NCI-H1417 (cell line): ENCODE measurements at places on chromosomes 4 and X.

- no peak for DNase-seq
Measured at GRCh38 chr4:41144812-41145211, 69.5 kb downstream of the APBB2 start.

DNA sequence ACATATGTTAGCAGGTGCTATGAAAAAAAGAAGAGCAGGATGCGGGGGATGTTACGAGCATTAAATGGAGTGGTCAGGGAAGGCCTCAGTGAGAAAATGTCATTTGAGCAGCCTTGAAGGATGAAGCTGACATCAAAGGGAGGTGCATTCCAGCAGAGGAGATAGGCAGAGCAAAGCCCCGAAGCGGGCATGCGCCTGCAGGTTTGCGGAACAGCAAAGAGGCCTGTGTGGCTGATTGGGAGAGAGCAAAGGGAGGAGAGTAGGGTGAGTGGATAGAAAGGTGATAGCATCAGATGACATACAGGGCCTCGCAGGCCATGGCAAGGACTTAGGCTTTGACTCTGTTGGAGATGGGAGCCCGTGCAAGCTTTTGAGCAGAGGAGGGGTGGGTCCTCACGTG, 95.4 kb upstream of the GPR50 start:
- DNase-seq: no peak

GRCh38 chrX:39439906-39440798, 638.9 kb downstream of the MID1IP1 start:
- DNase-seq: no peak

DNA sequence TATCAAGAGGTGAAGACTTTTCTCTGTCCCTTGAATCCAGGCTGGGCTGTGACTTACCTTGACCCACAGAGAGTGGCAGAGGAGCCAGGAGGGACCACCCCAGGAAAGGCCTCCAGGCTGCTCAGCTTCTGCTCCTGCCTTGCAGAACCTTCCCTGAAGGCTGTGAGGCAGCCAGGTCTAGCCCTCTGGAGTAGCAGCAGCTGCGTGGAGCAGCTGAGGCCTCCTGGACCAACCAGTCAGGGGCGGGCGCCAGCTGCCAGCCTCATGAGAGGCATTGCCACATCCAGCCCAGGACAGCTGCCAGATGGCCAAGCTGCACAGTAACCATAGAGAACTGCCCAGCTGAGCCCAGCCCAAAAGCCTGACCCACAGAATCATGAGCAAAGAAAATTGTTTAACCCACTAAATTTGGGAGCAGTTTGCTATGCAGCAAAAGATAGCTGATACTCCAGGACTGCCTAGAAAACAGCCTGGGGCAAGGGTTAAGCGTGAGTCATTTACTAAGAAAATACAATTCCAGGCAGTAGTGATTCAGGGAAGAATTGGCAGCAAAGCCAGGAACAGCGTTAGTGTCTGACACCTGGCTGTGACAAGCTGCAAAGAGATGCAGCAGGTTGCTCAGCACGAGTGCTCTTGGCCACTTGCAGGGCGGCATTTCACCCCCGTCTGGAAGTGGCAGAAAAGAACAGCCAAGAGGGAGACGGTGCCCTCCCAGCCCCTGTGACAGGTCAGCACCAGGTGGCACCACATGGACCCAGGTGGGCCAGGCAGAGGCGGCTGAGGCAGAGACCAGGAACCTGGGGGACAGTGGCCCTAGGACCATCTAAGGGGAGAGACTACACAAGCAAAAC, 14.7 kb upstream of the PDE6B start:
- peak; percentile 35 for DNase-seq

- DNase-seq: no peak
Measured at GRCh38 chr4:120801137-120801758, 121.3 kb downstream of the PRDM5 start.

GRCh38 chr4:172708184-172708583, 460.4 kb upstream of the GALNT7 start:
- DNase-seq: no peak

GRCh38 chr4:71396382-71396781, 57.6 kb downstream of the SLC4A4 start:
- no peak for DNase-seq

GRCh38 chr4:117957571-117957970, 76.7 kb upstream of the NDST3 start:
- no peak for DNase-seq

- DNase-seq: no peak
Measured at GRCh38 chr4:119313237-119313636, 8.7 kb downstream of the FABP2 start.

DNA sequence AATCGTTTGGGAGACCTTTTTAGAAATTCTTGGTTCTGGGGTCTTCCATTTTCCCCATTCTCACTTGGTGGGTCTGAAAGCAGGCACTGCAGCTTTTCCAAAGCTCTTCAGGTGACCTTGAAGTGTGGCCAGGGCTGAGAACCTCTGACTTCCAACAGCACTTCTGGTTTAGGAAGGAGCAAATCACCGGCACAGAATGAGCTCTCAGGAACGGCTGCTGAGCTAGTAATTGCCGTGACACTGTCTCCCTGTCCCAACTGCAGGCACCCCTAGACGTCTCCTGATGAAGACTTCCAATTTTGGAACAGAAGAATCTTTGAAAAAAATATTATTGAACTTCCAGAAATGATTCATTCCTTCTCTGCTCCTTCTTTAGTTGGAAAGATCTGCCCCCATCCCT, 31.3 kb downstream of the CD38 start:
- DNase-seq: no peak

GRCh38 chrX:154724993-154725756, 25.7 kb downstream of the GAB3 start:
- no peak for DNase-seq

DNA sequence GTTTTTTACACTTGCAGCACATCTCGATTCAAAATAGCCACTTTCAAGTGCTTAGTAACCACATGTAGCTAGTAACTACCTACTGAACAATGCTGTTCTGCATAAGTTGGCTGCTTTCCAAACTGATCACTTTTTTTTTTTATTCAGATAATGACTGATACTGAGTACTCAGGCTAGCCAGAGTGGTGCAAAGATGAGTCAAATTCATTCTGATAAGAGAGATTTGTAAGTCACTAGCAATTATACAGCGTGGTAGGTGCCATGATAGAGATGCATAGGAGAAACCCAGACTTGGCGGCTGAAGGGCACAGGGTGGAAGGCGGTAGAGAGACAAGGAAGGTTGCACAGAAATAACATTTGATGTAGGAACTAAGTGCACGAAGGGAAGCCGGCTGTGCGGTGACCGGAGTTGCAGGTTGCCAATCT, 357 bp upstream of the IGBP1 start:
- no peak for DNase-seq

DNA sequence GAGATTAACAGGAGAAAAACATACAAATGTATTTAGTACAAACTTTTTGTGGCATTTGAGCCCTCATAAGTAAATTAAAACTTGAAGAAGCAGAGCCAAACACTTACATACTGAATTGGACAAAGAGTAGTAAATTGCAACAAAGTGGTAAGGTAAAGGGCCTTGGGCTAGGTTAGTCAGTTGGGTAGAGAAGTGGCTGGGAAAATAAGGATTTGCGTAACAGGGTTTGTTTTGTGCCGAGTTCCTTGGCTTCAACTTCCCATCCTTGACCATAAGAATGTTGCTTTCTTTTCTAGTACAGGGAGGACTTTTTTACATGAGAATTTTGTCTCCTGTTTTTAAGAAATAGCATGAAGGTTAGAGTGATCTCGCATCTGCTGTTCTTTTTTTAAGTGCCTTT, 33.3 kb upstream of the DSPP start:
- no peak for DNase-seq

GRCh38 chr4:156538651-156539257, 432.8 kb downstream of the PDGFC start:
- DNase-seq: no peak

DNA sequence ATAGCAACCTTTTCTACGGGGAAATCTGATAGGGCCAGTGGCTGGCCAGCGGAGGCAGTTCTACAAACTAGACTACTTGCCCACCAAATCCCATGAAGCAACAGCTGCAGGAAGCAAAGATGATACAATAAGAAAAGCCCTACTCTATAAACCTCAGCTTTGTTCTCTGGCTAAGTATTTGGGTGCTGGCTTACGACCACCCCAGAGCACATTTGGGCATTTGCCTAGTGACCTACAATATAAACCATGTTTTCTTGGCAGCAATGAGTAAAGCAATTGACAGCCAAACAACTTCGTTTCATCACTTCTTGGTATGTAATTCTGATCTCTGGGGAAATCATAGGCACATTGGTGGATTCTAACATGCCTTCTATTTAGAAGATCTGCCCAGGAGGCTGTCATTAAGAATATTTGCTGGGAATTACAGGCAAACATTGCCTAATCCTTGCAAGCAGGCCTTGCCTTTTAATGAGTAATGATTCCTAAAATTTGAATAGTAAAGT, 7.5 kb upstream of the LHFPL1 start:
- DNase-seq: no peak

DNA sequence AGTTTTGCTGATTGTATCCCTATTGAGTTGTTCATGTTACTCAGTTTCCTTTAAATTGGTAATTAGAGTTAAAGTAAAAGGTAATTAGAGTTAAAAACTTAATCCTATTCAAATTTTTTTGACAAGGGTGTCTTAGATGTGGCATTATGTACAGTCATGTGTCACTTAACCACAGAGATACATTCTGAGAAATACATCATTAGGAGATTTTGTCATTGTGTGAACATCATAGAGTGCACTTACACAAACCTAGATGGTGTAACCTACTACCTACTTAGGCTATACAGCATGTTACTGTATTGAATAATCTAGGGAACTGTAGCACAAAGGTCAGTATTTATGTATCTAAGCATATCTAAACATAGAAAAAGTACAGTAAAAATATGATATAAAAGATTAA, 39.2 kb downstream of the BEX3 start:
- no peak for DNase-seq

GRCh38 chrX:134622056-134622812, 36.0 kb downstream of the PLAC1 start:
- no peak for DNase-seq

- DNase-seq: no peak
Measured at GRCh38 chr4:151323667-151324066, 1.7 kb downstream of the SH3D19 start.

GRCh38 chr4:169604131-169604900, 8.1 kb downstream of the NEK1 start:
- DNase-seq: no peak

- no peak for DNase-seq
Measured at GRCh38 chr4:101019941-101020401, 327.4 kb downstream of the PPP3CA start.

DNA sequence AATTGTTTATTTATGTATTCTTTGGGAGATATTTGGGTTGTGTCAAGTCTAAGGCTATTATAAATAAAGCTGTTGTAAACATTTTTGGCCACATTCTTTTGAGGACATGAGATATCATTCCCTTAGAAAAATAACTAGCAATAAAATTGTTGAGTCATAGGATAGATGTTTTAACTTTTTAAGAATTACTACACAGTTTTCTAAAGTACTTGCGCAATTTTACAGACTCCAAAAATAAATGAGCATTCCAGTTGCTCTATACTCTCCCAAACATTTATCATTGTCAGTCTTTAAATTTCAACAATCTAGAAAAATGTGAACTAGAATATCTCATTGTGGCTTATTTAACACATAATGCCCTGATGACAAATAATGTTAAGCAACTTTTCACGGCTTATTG, 189.1 kb upstream of the ADGRL3 start:
- no peak for DNase-seq

DNA sequence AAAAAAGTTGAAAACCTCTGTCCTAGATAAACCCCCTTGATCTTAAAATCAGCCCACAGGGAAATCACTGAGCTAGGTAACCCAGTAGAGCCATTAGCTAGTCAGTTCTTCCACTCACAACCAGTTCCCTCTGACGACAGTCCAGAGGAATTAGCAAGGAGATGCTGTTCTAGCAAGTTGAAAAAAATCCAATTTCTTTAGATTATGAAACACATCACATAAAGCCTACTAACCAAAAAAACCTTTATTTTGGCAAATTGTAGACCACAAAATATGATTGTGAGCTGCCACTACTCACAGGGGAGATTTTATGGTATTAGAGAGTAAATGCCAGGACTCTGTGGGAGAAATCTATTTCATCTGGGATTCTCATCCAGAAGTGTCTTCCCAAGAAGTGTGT, 22.6 kb downstream of the ADAMTS3 start:
- DNase-seq: no peak

- DNase-seq: no peak
Measured at GRCh38 chrX:91311969-91312368, 122.7 kb upstream of the PABPC5 start.

DNA sequence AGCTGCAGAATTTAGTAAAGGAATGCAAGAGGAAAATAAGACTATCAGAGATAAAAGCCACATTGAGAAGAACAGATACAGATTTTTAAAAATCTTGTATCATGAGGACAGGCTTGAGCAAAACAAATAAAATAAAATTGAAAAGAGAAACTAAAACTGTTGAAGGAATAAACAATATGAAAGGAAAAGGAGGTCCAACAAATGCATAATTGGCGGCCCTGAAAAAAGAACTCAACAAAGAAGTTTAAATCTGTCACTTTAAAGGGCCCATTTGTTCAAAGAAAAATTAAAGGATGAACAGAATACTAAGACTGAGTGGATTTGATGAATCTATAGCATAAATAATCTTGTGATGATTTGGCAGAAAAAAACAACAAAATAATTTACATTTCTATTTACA, 36.5 kb downstream of the TMPRSS11B start:
- DNase-seq: no peak

DNA sequence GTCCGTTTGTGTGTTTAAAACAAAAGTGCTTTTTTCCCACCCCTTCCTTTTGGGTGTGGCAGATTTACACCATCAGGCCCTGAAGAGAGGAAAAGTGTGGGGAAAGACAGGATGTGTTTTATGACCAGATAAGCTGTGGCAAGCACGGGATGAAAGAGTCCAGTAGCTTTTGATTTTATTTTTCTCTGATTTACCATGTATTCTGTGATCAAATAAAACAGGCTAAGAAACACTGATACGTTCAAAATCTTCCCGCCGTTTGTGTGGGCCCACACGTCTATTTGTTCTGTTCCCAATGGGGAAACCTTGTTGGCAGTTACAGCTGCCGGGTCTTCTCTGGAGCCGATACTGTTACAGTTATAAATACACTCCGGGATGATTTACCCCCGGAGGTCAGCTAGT, 10.8 kb downstream of the LRP2BP start:
- DNase-seq: no peak

- DNase-seq: no peak
Measured at GRCh38 chr4:138565576-138565975, 323.4 kb upstream of the SLC7A11 start.

GRCh38 chr4:153519687-153520086, 53.5 kb downstream of the TMEM131L start:
- no peak for DNase-seq

GRCh38 chr4:108693819-108694218, 43.4 kb downstream of the OSTC start:
- DNase-seq: no peak

GRCh38 chr4:124018383-124019317, 622.1 kb downstream of the SPRY1 start:
- DNase-seq: no peak
